ENCODE measurements at places on chromosomes 5 and 9.

DNA sequence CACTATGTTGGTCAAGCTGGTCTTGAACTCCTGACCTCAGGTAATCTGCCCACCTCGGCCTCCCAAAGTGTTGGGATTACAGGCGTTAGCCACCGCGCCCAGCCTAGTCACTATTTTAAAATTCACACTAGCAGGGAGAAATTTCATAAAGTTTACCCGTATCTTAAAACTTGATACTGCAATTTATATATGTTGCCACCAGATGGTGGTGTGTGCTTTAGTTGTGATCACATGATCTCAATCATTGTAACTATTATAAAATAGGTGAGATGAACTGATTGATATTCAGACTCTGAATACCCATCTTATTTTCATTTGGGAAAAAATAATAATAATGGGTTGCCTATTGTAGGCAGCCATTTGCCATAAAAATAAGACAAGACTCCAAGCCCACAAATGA, 1330.4 kb upstream of the WWC1 start:
- no peak for DNase-seq

DNA sequence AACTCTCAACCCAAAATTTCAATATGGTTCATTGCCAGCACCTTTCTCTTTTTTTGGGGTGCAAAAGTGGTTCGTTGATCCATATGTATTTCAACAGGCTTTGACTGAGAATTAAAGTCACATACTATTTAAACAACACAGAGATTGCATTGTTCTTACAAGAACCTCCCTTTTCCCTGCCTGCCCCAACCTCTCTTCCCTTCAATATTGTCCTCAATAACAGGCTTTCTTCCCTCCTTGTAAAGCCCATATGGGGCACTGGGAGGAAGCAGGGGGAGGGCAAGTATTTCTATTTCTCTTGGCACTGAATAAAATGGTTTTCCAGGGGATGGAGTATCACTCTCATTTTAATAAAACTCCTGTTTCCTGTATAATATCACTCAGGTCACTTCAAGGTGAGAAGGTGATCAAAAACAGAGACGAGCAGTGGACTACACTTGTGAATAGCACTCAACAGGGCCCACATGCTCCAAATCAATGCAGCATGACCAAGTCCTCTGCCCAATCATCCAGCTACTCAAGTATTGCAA, 65.1 kb downstream of the EFNA5 start:
- no peak for DNase-seq

GRCh38 chr9:137682428-137683105, 63.8 kb downstream of the EHMT1 start:
- DNase-seq = no peak

DNA sequence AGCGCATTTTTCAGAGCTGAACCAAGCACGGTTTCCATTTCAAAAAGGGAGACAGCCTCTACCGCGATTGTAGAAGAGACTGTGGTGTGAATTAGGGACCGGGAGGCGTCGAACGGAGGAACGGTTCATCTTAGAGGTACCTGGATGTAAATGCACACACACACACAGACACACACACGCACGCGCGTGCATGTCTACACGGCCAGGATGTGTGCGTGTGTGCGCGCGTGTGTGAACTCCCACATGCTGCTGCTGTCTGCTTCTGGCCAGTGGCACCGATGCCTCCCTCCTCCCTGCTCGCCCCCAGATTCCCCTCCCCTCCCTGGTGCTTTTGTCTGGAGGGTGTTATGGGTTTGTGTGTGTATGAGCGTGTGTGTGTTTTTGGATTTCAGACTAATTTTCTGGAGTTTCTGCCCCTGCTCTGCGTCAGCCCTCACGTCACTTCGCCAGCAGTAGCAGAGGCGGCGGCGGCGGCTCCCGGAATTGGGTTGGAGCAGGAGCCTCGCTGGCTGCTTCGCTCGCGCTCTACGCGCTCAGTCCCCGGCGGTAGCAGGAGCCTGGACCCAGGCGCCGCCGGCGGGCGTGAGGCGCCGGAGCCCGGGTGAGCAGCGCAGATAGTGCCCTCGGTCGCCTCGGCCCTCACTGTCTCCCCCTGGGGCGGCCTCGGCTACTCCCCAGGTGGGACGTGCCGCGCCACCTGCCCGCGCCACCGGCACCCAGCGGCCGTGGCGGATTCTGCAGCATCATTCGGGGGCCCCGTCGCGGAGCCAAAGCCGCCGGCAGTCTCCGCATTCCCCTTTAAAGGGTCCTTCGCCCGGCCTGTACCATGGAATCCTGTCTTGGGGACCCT, at the start of gene NTRK2:
NTRK2 (plus strand) TSS at position 442 of the 850 bp plus-strand sequence. CDS start 1,020 bp downstream, outside the sequence.
- DNase-seq = no peak

All from stimulated activated CD8-positive, alpha-beta memory T cell treated with anti-CD3 and anti-CD28 coated beads, Interleukin-2, amount 100 ng/mL, for 1 hour (primary cell).